ENCODE measurements at places on chromosomes 1 and 21.

DNA sequence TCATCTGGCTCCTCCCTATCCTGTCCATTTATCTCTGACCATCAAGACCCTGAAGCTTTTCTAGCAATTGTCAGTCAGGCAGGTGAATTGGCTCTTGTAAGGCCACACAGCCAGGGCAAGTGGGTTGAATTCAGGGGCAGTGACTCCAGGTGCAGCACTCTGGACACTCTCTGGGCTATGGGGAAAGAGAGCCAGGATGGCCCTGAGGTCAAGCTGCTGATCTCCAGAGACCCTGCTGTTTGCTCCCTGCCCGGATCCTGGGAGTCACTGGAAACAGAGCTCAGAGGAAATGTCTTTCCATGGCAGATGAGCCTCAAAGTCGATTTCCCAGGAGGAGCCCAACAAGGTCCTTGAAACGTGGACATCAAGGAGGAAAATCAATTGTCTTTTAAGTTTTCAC is 184.4 kb downstream of the C1orf94 start:
- DNase-seq: no peak

DNA sequence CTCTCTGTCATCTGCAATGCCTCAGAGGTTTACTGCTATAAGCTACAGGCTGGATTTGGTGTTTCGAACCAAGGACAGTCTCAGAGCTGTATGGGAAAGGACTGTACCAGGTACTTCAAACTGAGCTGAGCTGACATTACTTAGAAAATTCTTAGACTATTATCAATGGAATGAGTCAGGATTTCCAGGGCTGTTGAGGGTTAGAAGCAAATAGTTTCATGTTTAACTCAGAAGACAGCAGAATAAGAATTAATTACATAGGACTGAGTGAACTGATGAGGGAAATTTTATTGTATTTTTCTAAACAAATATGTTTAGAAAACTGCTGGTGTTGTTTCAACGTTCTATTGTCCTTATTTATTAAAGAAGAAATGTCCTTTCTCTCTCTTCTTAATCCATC is 74.3 kb upstream of the CAPZB start:
- no peak for DNase-seq

DNA sequence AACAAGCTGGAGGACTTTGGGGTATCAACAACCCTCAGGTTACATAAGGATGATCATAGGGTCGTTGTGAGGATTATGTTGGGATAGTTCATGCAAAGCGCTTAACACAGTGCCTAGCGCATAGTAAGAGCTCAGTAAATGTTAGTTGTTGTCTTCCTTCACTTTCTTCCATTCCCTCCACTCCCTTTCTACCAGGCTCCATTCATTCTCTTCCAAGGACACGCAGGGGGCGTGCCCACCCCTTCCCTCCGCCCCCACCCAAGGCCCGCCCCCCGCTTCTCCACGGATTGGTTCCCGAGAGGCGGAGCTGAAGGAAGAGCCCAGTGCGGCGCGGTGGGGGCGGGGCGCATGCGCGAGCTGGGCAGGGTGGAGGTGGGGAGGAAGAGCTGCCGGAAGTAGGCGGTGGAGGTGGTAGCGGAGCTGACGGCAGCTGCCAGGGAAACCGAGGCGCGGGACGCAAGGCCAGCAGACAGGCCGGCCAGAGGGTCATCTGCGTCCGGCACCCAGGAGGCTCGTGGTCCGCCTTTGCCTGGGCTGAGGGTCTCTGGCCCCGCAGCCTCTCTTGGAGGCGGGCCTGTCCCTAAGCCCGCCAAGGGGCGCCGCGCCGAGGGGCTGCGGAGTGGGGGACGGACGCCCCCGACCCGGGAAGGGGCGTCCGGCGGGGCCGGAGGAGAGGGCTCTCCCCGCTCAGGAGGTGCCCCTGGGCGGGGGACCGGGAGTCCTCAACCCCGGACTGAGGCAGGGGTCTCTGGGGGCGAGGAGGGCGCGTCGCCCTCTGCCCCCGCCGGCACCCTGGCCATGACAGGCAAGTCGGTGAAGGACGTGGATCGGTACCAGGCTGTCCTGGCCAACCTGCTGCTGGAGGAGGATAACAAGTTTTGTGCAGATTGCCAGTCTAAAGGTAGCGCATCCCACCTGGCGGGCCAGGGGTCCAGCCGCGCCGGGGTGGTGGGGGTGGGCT is at the start of gene SMAP2:
TSS of gene SMAP2 (plus strand) at position 405 of the 961 bp plus-strand sequence. CDS start at position 799, 394 bp downstream.
- peak; percentile 93 for DNase-seq

- DNase-seq: no peak
Observed at GRCh38 chr1:201127755-201128455, 921 bp upstream of the ASCL5 start.

DNA sequence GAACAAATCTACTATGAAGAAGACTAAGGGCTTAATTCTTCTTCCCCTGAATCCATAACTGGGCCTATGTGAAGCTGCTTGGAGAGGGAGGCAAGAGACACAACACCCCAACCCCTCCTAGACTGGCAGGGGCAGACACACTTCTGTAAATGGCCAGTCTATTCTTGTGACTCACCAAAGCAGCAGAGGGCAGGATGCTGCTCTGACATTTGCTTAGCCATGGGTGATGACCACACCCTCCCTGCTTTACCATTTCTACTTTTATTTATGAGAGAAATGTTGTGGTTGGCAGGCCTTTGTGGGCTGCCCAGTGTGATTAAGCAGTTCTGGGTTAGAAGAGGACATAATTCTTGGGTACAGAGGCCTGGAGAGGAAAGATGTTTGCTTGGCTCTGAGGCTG is 189.8 kb upstream of the DPYD start:
- DNase-seq: no peak

DNA sequence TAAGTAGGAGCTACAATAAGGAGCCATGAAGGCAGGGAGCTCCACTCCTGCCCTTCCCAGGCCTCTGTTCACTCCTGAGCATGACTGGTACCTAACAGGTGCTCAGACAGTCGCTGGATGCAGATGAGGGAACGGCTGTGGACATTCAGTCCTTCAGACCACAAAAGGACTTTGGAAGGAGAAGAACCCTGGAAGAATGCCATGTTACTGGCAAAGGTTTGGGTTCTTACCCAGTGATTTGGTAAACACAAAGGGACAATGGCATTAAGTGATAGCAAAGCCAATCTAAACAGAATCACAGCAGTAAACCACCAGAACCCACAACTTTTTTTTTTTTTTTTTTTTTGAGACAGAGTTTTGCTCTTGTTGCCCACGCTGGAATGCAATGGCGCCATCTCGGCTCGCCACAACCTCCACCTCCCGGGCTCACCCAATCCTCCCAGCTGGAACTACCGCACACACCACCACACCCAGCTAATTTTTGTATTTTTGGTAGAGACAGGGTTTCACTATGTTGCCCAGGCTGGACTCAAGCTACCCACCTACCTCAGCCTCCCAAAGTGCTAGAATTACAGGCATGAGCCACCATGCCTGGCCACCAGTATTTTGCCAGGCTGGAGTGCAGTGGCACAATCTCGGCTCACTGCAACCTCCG is 7.5 kb upstream of the CBR3 start:
- DNase-seq: no peak

GRCh38 chr1:154802982-154803920 is 66.8 kb downstream of the KCNN3 start:
- DNase-seq: no peak

DNA sequence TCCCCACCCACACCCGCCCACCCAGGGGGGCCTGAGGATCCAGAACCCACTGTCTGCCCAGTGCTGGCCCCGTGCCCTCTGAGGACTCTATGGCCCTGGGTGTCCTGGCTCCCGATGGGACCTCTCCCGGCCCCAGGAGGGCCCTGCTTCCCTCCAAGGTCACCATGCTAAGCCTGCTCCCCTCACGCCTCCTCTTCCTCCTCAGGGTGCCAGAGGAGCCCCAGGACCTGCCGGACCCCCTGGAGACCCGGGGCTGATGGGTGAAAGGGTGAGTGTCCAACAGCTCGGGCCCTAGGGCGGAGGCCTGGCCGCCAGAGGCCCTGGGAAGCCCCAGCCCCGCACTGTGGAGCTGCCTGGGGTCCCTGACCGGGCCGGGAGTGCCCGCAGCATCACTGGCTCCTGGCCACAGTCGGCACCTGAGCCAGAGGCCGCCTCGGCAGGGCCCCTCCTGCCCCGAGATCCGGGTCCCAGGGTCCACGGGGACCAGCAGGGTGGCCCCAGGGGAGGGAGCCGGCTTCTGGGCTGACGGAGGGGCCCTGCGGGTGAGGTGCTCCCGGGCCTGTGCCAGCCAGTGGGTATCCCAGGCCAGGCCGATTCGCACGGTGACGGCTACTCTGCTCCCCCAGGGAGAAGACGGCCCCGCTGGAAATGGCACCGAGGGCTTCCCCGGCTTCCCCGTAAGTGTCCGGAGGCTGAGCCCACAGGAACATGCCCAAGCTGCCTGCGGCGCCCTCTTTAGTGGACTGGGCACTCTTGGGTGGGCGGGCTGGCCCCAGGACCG is 16.1 kb downstream of the COL6A1 start:
- DNase-seq: no peak

DNA sequence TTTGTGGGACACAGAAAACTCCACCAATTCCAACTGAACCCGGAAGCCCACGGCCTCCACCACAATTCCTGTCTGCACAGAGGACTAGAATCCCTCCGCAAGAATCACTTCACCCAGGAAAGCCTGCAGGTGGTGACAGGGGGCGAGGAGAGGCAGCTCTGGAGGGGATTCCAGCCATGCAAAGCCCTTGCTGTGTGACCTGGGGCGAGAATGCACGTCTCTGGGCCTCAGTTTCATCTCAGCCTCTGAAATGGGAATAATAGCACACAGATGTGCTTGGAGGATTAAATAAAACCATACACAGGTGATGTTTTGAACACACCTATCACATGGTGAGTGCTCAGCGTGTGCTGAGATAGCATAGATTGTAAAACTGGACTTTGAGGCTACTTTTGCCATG is 14.1 kb downstream of the FBXO2 start:
- no peak for DNase-seq

DNA sequence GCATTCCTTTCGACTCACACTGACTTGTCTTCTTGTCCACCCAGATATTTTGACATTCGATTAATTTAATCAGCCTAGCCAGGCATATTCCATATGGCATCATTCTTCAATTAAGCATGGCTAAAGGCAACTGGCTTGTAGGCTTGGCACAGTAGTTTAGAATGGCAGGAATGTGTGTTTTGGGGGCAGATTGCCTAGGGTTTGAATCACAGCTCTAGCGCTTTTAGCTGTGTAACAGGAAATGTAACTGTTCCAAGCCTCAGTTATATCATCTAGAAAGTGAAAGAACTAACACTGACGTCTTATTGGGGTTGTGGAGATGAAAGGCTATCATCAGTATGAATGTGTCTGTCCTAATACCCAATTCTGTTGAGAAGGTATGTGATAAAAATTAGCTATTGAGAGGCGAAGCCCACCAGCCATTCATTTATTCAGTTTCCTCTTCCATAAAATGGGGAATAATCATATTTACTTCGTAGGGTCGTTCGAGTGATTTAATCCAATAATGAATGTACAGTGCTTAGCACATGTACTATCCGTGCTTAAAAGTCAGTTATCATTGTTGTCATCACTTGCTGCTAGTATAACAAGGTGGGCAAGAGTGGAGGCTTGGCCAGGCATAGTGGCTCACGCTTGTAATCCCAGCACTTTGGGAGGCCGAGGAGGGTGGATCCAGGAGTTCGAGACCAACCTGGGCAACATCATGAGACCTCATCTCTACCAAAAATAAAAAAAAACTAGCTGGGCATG is 41.6 kb upstream of the GRHL3 start:
- DNase-seq: no peak

DNA sequence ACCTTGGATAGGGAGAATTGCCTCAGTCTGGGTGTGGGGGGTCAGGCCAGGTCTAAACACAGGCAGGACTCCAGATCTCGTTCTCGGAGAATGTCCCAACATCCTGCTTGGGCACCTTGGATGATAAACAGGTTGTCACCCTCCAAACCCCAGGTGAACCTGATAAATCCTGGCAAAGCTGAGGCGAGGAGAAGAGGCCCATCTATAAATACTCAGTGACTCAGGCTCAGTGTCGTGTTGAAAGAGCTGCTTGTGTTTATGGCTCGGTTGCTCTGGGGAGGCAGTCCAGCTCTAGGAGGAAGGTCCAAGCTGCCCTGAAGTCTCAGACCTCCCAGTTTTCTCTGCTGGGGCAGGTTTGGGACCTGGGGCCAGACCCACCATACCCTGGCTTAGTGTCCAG is 15.8 kb upstream of the TRIM63 start:
- no peak for DNase-seq

DNA sequence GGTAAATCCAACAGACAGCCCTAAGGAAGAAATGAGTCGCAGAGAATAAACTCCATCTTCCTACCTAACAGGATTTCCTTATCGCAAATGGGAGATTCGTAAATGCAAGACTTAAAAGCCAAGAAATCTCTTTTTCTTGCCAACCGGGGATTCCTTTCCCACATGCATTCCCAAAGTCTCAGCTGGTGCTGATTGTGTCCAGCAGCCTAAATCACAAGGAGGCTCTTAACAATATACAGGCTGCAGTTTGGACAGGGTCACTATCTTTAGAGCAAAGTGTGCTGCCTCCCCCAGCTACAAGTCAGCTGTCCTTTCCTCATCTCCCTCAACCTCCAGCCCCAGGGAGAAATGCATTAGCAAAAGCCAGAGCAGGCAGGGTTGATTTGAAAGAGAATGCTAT is 189.8 kb upstream of the PLXNA2 start:
- no peak for DNase-seq

- no peak for DNase-seq
Observed at GRCh38 chr1:37999430-38000232, 5.7 kb downstream of the FHL3 start.

- no peak for DNase-seq
Observed at GRCh38 chr1:223338811-223339746, 24.9 kb downstream of the SUSD4 start.

DNA sequence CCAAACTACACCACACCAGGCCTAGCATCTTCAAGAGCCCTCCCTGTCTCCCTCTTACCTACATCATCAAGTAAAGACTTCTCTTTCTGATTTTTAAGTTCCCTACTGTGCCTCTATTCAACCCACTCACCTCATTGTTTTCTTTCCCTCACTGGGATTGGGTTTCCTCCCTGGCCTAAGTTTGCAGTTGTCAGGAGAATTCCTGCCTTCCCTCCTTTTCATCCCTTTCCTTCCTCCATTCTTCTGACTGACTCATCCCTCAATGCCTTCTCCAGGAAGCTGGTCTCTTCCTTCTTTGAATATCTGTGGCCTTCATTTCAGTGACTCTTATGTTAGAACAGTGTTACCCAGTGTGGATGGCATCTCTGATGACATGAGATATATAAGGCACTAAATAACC is 139.9 kb upstream of the KIAA0040 start:
- DNase-seq: no peak
